D721Med (cell line): ENCODE measurements at places on chromosomes 6 and 20.

DNA sequence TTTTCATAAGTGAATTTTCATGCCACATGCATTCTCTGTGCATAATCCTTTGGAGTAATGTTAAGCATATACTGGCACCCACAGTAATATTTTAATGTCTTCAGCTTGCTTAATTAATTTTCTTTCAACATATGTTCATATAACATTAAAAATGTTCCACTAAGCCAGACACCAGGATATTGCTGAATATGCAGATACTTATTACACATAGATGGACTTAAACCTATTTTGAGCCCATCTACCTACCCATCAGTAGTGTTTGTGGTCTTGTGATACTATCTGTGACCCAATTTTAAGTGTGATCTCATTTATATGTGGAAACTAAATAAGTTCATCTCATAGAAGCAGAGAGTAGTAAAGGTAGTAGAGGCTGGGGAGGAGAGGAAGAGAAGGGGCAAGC, 379.5 kb upstream of the JAG1 start:
- DNase-seq, result no peak

- no peak for DNase-seq
Observed at GRCh38 chr20:13402171-13402760, 181.2 kb downstream of the ISM1 start.

GRCh38 chr6:42293386-42293977, 75.8 kb upstream of the MRPS10 start:
- no peak for DNase-seq

DNA sequence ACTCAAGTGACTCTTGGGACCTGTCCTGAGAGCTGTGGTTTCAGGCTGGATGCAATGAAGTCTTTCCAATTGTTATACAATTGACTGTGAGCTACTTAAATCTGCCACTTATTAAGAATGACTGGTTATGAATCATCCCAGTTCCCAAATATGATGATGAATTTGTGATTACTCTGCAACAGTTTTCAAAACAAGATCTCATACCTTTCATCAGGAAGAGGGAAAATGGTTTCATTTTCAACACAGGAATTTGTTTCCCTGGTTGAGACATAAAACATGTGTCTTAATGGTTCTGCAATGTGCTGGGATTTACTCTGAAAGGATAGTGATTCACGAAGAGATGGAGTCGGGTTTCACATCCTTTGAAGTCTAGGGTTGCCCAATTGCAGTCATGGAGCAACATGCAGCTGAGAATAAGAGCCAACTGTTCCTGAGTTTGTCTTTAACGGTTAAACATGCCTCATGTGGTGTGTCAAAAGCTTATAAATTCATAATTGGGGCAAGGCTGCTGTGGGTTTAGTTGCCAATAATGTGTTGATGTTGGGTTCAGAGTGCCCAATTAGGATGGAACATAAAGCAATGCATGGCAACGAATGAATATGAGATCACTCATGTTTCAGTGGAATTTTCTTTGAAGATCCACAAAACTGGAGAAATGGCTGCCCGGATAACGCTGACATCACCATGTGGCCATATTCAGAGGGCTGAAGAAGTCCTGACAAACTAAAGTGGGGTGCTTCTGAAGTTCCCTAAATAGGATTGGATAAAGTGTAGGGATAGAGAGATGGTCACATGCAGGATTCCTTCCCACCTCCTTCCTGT, 41.0 kb downstream of the CYP24A1 start:
- no peak for DNase-seq

- no peak for DNase-seq
Observed at GRCh38 chr6:170344631-170345576, 38.3 kb downstream of the FAM120B start.

- DNase-seq, result peak; percentile 32
Observed at GRCh38 chr6:157380779-157381561, at the start of gene ZDHHC14. ZDHHC14 (plus strand) TSS chr6:157381190.

DNA sequence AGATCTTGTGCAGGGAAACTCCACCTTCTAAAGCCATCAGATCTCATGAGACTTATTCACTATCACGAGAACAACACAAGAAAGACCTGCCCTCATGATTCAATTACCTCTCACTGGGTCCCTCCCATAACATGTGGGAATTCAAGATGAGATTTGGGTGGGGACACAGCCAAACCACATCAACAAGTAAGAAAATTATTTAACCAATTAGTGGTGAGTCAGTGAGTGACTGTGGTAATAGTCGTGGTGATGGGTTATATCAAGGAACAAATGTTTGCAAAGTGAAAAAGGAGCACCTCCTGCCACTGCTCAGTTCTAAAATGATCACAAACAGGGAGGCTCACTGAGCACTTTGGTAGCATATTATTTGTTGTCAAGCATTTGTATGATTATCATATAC, 20.6 kb downstream of the EPM2A start:
- no peak for DNase-seq

GRCh38 chr6:5753209-5753608, 253.5 kb downstream of the NRN1 start:
- DNase-seq, result no peak

- DNase-seq, result no peak
Observed at GRCh38 chr6:97465877-97466561, 183.0 kb upstream of the MMS22L start.

DNA sequence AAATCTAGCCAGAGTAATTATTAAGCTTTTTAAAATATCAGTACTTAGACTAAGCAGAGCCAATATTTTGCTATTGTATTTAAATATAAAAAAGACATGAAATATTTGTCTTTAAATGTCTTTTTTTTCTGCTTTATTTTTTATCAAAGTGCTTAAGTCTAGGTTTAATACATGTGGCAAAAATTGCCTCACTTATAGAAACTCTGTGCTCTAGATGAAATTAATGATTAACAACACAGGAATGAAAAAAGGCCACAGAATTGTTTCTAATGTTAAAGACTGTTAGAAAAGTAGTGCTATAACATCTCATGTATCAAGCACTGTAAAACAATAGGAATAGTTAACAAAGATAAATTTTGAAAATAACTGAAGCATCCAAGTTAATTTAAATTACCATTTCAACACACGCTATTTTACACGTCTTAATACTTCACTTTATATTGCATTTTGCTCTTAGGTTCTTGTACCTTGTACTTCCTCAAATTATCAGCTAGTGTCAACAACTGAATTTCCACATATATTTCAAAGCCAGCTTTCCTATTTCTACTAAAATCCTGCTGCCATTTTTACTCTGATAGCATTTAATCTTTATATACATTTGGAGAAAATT, 1515.1 kb downstream of the HACE1 start:
- DNase-seq, result no peak

DNA sequence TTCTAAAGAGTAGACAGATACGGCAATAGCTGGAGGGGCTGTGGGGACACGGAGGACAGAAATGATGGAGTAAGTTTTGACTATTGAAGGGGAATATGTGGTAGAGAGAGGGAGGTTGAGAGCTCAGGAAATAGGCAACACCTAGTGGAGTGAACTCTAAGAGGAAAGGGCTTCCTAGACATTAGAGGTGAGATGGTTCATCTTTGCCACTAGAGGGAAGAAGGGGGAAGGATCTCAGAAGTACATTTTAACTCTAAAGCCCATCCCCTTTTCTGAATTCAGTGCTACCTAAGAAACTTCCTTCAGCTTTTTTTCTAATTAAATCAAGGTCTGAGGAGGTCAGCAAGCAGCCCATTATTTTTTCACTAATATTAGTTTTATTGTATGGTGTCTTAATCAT, 689.4 kb upstream of the MAP3K7 start:
- no peak for DNase-seq

GRCh38 chr20:32337937-32338661, 20.0 kb upstream of the ASXL1 start:
- no peak for DNase-seq

- no peak for DNase-seq
Observed at GRCh38 chr6:128305976-128306375, 214.4 kb downstream of the PTPRK start.

DNA sequence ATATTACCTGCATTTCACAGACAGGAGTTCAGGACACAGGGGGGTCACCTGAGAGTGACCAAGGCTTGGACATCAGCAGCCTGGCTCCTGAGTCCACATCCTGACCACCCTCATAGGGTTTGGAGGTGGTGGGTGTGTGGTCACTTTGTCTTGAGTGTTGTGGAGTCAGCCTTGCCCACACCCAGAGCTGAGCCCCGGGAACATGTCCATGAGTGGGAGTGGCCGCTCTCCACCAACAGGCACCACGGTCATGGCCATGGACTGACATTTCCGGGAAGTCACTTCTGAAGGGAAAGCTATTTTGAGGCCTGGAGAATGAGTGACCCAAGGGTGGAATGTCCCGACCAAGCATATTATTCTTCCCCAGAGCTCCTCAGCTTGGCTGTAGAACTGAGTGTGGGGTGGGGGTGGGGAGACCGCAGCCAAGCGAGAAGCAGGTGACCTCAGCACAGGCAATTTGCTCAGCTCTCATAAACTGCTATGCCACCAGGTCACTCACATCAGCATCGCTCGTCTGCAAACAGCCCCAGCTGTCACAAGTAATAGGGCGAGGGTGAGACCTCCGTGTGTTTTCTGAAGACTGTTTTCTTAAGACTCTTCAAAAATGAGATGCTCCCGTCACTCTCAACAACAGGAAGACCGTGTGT, 348.6 kb upstream of the CDH4 start:
- DNase-seq, result no peak

GRCh38 chr6:157614026-157614568, 208.9 kb upstream of the SNX9 start:
- no peak for DNase-seq

DNA sequence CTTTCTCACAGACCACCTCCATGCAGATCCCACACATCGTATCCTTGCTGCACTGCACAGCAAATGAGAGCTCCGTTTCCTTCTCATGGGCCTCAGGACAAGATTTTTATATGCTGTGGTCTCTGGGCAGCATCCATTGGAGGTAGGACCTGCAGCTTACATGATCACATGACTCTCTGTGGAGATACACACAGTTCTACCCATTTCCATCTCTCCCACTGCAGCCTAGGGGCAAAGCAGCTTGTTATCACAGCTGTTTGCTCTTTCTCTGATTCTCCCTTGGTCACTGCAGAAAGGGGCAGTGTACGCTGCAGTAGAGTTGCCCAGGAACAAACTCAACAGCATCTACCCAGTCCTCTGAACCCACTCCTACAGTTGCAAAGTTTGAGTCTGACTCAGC, 48.9 kb downstream of the ZNF334 start:
- no peak for DNase-seq
